ENCODE measurements at places on chromosomes 7 and 10.

DNA sequence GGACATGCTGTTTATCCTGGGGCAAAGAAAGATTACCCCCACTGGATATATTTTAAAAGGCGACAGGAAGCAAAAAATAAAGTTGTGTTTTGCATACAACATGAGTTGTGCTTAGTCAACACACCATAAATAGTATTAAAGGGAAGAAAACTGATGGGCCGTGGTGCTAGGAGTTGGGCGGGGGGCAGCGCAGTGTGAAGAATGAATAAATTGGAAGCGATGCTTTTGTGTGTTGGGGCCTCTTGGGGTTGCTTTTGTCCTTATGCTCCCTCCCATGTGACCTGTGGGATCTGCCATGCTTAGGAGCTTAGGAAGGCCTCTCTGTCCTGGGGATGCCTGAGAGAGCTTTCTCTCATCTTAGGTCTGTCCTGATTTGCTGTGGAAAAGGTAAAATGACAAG is 35.0 kb upstream of the AGR3 start:
- DNase-seq, result no peak

DNA sequence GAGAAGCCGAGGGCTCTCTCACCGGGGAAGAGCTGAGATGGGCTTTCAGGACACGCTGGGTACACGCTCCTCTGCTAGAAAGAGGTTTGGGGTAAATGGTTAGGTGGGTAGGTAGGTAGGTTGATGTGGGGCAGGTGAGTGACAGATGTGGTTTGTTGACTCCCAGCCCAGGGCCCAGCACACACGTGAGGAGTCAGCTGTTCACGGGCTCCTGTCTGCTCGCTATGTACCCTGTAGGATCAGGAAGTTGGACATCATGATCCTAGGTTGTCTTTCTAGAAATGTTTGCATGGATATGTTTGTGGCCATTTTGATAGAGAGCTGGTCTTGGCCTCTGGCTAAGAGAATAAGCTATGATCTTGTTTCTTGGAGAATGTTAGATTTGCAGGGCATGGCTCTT is 109.0 kb downstream of the TACC2 start:
- no peak for DNase-seq

GRCh38 chr7:149799397-149800168 is 26.2 kb upstream of the ZNF467 start:
- no peak for DNase-seq

DNA sequence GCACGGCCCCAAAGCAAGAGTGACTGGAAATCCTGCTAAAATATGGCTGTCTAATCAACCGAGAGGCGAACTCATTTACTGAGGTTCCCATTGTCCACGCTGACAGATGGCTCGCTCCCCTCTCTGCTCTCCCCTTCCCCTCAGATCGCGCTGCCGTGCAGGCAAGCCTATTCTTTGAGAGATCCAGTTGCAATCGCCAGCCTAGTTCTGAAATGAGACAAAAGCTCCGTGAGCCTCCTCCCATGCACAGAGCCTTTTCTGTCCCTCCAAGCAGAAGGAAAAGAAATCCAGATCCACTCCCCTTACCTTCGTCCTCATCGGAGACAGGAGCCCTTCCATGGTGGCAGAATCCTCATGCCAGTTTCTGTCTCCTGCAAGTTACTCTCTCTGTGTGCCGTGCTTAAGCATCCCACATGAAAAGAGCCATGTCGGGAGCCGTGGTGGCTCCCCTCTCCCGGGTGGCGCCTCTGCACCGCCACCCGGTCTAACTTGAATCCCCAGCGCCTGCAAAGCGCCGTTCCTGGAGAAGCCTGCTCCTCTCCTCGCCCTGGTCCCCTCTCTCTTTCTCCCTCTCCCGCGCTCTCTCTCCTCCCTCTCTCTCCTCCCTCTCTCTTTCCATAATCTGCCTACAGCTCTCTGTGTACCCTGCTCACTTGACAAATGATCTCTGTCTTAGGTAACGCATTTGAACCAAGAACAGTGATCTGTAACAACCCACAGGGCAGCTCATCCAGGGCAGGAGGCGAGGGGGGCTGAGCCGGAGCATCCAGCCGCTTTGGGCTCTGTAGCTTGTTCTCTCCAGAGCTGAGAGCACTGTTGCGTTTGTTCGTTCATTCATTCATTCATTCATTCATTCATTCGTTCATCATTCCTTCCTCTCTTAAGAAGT is 156.8 kb downstream of the FRMD4A start:
- DNase-seq, result no peak

DNA sequence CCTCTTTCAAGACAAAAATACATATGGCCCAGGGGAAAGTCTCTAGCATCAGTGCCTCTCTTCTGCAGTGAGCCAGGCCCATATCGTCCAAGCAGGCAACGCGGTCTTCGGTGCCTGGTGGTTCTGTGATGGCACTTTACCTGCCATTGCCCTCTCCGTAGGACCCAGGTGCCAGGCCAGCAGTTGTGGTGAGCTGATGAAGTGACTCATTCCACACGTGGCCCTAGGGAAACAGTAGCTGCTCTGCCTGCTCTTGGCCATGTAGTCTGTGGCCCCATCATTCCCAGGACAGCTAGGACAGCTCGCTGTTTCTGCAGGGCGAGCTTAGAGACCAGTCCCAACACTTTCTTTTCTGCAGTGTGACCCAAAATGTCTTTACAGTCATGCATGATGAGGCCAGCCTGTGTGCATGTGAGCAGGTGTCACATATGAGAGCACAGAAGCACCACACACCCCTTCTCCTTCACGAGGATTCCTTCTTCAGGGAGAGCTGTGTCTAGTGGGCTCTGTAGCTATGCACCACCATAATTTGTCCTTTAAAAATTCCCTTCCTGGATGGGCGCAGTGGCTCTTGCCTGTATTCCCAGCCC is 39.0 kb downstream of the SVIL start:
- DNase-seq, result no peak

- no peak for DNase-seq
These were observed 217.1 kb upstream of the DPP6 start for GRCh38 chr7:153835103-153835502.

DNA sequence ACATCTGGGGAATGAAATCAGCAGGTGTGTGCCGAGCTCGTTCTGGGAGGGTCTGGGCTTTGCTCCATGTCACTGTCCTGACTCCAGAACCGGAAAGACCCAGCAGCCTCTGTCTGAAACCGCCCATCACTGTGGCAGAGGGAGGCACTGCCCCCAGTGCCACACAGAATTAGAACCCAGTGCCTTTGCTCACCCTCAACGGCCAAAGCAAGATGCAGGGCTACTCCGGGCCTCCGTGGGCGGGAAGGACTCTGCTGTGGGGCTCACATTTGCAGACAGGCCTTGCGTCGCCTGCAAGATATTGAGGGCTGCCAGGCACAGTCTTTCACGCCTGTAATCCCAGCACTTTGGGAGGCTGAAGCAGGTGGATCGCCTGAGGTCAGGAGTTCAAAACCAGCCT is 219.2 kb upstream of the PPP2R2D start:
- no peak for DNase-seq

DNA sequence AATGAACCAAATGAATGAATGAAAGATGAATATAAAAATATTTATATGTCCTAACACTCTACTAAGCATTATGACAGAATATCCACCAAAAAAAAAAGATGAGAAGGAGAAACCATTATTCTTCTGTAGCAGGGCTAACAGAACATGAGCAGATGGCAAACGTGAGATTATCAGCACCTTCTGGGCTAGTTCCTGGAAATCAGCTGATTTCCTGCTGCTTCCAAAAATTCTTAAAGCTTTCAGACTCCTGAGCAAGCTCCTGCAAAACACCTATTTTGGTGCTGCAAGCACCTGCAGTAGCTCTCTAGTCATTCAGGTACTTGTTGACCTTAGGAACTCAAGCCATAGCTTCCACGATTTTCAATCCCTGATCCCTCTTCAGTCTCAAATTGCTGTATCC is 51.8 kb downstream of the NPSR1 start:
- no peak for DNase-seq

DNA sequence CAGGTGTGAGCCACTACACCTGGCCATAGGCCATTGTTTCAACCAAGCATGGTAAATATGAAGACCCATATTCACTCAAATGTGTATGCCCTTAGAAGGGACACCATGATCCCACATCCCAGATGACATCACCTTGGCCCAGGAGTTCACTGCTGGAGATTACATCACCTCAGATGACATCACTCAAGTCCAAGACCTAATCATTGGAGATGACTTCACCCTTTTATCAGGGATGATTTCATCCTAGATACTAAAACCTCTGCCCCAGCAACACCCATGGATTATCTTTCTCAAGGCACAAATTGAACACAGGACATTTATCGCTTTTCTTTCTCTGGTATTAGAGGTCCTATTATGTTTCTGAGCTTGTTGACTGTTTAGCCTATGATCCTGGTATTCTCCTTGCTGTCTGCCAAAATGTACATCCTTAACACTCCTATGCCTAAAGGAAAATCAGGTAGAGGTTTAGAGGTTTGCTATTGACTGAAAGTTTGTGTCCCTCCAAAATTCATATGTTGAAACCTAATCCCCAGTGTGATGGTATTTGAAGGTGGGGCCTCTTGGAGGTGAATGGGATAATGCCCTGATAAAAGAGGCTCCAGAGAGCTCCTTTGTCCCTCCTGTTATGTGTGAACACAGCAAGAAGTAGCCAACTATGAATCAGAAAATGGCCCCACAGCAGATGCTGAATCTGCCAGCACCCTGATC is 9.8 kb upstream of the CYP2C18 start:
- no peak for DNase-seq
